ENCODE measurements at places on chromosomes 5 and 9. TPM values are rescaled to one million over a fixed set of nuclear protein-coding genes. Genes with fewer than 3 reads are reported as not detected.

RETREG1 gene
- total RNA-seq = 8.0 TPM

TLX3 gene
- not detected for total RNA-seq

EGFLAM gene
- total RNA-seq = 0.69 TPM

- no peak overlapping the region for H3K4me3 ChIP-seq
- H3K4me1 ChIP-seq = no peaks in the 10 kb centered on the region
- H3K27ac ChIP-seq = peak overlapping the region; percentile 45
Observed at GRCh38 chr9:35714579-35715252, 17.3 kb downstream of the TLN1 start.

DNA sequence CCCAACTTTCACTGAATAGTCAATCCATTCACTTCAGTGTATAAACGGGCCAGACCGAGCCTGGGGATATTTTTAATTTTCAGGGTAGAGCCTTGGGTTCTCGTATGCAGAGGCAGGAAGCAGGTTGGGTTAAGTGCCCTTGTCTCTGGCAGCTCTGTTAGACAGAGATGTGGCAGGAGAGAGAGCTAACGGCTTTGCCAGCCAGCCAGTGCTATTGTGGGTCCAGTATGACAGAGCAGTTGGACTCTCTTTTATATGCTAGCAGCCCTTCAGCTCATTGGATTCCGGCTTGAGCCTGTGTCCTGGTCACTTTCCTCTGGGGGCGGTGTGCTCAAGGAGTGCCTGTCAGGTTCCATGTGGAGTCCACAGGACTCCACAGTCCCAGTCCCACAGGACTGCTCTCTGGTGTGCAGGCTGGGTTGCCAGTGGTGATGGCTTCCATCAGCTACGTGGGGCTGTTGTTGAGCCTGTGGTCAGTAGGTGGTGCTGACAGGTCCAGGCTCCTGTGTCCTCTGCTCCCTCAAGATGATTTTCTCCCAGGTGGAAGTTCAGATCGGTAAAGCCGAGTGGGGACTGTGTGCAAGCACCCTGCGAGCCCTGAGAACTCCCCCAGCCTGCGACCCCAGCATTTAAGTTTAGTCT is 14.3 kb downstream of the CLTA start:
- H3K27ac ChIP-seq = peak overlapping the region; percentile 24
- H3K27me3 ChIP-seq = no peaks in the 10 kb centered on the region
- H3K4me3 ChIP-seq = no peak overlapping the region
- peaks cover 30% of the 10 kb centered on the region for H3K36me3 ChIP-seq

- no peak for DNase-seq
- H3K4me1 ChIP-seq = peaks cover 15% of the 10 kb centered on the region
- H3K4me3 ChIP-seq = no peak overlapping the region
- H3K27me3 ChIP-seq = peaks cover 26% of the 10 kb centered on the region
Observed at GRCh38 chr5:158796812-158797497, 302.8 kb downstream of the EBF1 start.

DNA sequence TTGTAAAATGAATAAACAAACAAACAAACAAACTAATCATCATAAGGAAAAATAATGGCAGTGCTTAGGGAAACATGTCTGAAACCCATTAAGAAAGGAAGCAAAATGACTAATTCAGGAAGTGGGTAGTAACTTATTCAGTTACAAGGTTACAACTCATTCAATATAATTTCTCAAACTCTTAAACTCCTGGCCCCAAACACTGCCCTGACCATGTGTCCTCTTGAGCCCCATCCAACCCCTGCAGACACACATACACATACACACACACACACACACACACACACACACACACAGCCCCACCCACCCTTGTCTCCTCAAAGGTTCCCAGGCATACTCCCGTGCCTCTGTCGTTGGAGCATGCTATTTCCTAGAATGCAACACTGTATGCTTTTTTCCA is 193.9 kb downstream of the SEC61B start:
- no peak overlapping the region for H3K27ac ChIP-seq
- H3K36me3 ChIP-seq = no peaks in the 10 kb centered on the region
- no peak overlapping the region for H3K4me3 ChIP-seq
- no peaks in the 10 kb centered on the region for H3K4me1 ChIP-seq
- no peak for DNase-seq

DNA sequence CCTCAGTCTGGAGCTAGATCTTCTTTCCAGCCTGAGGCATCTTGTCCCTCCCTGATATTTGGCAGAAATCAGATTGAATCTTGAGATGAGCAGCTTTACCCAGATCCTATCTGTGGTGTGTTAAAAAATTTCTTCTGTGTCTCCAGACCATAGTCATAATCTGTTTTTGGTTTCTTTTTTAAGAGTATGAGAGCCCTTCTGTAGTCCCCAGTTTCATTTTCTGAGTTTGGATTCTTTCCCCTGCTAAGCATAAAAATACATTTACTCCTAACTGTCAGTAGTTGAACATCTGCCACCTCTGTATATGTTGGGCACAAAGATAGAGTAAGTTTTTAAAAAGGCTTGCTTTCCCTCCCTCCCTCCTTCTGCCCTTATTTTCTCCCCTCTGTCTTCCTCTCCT is 137.7 kb downstream of the CNTLN start:
- DNase-seq = no peak
- no peak overlapping the region for H3K27ac ChIP-seq
- no peak overlapping the region for H3K4me3 ChIP-seq
- no peaks in the 10 kb centered on the region for H3K36me3 ChIP-seq
- peaks cover 6% of the 10 kb centered on the region for H3K4me1 ChIP-seq
- no peaks in the 10 kb centered on the region for H3K27me3 ChIP-seq

GRCh38 chr9:14301006-14301405 is 12.9 kb downstream of the NFIB start:
- peaks cover 32% of the 10 kb centered on the region for H3K4me1 ChIP-seq
- no peaks in the 10 kb centered on the region for H3K27me3 ChIP-seq
- H3K4me3 ChIP-seq = no peak overlapping the region
- H3K27ac ChIP-seq = no peak overlapping the region
- no peak for DNase-seq

DNA sequence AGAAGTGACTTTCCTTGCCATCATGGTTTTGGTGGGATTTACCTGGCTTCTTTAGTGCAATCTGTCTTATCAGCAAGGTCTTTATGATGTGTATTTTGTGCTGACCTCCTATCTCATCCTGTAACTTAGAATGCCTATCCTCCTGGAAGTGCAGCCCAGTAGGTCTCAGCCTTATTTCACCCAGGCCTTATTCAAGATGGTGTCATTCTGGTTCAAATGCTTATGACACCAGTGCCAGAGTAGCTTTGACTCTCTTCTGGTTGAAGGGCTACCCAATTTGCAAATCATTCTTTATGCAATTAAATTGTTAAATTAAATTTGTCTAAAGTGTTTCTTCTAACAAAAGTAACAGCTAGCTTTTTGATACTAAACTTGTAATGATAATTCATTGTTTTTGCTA is 58.8 kb upstream of the PRDM9 start:
- no peak overlapping the region for H3K27ac ChIP-seq
- no peaks in the 10 kb centered on the region for H3K36me3 ChIP-seq
- peaks cover 2% of the 10 kb centered on the region for H3K4me1 ChIP-seq

All from progenitor cell of endocrine pancreas (in vitro differentiated cells).